ENCODE measurements at places on chromosomes 4 and X. TPM values are rescaled to one million over a fixed set of nuclear protein-coding genes. Genes with fewer than 3 reads are reported as not detected.

DNA sequence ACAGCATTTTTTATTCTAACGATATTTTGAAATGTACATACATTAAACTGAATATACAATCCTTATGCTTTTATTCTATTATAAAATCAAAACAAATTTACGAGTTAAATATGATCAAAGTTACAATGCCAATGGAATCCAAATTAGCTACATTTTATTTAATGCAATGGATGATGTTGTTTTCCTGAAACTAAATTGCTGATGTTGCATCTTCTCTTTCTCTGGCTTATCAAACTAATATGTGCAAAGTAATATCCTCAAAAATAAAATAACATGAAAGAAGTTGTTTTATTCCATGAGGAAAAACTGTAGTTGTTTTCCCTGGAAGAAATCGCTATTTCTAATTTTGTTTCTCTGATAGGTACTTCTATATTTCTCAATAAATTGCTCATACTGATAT lies 106.8 kb downstream of the ASB9 start:
- H3K4me3 ChIP-seq: no peak overlapping the region
- peaks cover 24% of the 10 kb centered on the region for H3K4me1 ChIP-seq
- no peak for DNase-seq
- no peaks in the 10 kb centered on the region for H3K27me3 ChIP-seq

GRCh38 chr4:108477527-108478108 lies 142.8 kb upstream of the RPL34 start:
- DNase-seq: no peak
- H3K27ac ChIP-seq: no peak overlapping the region
- no peak overlapping the region for H3K4me3 ChIP-seq
- no peaks in the 10 kb centered on the region for H3K27me3 ChIP-seq
- peaks cover 12% of the 10 kb centered on the region for H3K4me1 ChIP-seq

GRCh38 chr4:31702326-31702725 lies 982.2 kb downstream of the PCDH7 start:
- H3K4me1 ChIP-seq: no peaks in the 10 kb centered on the region
- H3K27ac ChIP-seq: no peak overlapping the region
- H3K36me3 ChIP-seq: no peaks in the 10 kb centered on the region
- no peak overlapping the region for H3K4me3 ChIP-seq
- no peak for DNase-seq

GRCh38 chrX:154484255-154485149 lies 1.9 kb downstream of the UBL4A start:
- H3K4me1 ChIP-seq: peaks cover 27% of the 10 kb centered on the region
- H3K27ac ChIP-seq: peak overlapping the region; percentile 13
- peak; percentile 25 for DNase-seq
- H3K27me3 ChIP-seq: no peaks in the 10 kb centered on the region

GRCh38 chr4:146124023-146124680 lies 51.4 kb upstream of the LSM6 start:
- H3K36me3 ChIP-seq: no peaks in the 10 kb centered on the region
- DNase-seq: peak; percentile 37
- H3K4me1 ChIP-seq: peaks cover 5% of the 10 kb centered on the region
- peaks cover 6% of the 10 kb centered on the region for H3K27me3 ChIP-seq

GRCh38 chrX:31007321-31007720 lies 64.5 kb downstream of the FTHL17 start:
- H3K4me1 ChIP-seq: no peaks in the 10 kb centered on the region
- no peak overlapping the region for H3K4me3 ChIP-seq
- H3K27ac ChIP-seq: no peak overlapping the region
- H3K27me3 ChIP-seq: peaks cover 1% of the 10 kb centered on the region
- no peak for DNase-seq

GRCh38 chr4:141473952-141474351 lies 162.4 kb upstream of the IL15 start:
- H3K27ac ChIP-seq: no peak overlapping the region
- no peak for DNase-seq
- no peaks in the 10 kb centered on the region for H3K4me1 ChIP-seq
- H3K4me3 ChIP-seq: no peak overlapping the region

DNA sequence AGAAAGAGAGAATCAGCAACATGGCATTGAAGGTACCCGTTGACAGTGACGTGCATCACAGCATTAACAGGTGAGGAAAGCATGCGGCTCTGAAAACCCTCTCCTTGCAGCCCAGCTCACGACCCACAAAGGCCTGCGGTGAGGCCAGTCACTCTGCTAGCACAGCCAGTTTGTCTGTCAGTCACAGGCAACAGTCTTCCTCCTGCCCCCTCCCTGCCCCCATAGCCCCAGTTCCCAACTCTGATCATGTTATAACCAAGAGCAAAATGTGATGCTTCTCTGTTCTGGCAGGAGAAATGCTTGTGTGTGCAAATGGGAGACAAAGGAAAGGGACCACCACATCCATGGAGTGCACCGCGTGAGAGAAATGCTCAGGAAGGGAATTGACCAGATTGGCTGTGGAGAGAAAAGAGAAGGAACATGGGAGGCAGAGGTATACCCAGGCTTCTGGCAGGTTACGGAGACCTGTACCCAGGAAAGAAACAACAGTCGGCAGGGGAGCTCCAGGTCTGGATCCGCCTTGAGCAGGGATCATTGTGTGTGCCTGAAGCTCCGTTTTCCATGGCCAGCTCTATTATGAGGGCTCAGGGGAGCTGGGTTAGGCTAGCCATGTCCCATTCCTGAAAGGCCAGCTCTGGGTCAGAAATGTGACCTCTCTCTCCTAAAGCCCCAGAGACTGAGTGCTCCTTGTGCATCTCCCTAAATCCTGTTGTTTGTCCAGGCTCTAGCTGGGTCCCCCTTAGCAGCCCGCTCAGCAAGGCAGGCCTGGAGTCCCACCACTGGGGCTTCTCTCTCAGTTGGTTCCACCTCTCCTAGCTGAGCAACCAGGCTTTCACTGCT lies 139.7 kb upstream of the MAMLD1 start:
- DNase-seq: no peak
- H3K27me3 ChIP-seq: no peaks in the 10 kb centered on the region
- no peaks in the 10 kb centered on the region for H3K36me3 ChIP-seq
- H3K4me3 ChIP-seq: no peak overlapping the region

GRCh38 chrX:88244066-88244465 lies 503.0 kb upstream of the CPXCR1 start:
- no peak overlapping the region for H3K27ac ChIP-seq
- DNase-seq: no peak
- H3K4me1 ChIP-seq: no peaks in the 10 kb centered on the region

The SHROOM4 gene
- not detected for total RNA-seq

DNA sequence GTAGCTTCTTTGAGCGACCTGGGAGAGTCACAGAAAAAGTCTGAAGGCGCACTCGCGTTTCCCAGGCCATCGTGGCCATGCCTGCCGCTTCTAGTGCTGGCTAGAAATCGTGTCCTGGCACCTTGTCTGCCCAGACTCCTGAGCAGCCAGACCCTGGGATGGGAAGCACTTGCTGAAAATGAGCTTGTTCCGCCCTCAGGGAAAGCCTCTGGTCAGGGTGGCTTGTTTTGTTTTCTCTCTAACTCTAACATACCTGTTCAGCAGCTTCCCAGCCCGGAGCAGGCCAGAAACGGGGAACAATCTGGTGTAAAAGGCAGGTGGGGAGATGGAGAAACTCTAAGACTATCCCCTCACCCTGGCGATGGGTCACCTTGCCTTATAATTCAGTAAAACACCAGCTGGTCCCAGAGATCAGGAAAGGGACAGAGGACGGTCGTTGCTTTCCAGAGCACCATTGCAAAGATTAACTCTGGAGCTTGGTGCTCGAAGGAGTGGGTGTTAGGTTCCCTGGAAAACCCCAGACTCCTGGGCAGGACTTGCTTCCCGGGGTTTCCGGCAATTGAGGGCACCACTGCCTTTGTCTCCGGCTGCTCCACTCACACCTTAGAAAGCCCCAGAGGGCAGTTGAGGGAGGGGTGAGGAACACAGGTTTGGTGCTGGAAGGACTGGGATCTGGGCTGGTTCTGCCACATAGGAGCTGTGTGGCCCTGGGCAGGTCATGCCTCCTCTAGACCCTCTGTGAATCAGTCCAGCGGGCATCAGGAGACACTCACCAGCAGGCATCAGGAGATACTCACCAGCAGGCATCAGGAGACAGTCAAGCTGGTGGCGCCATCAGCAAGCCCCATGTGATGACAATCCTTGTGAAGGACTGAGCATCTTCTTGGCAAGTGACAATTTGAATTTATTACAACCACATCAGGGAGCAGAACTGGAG lies 4.5 kb upstream of the SH3TC1 start:
- DNase-seq: no peak
- no peak overlapping the region for H3K4me3 ChIP-seq
- peaks cover 12% of the 10 kb centered on the region for H3K4me1 ChIP-seq
- no peak overlapping the region for H3K27ac ChIP-seq

GRCh38 chr4:88706574-88706973 lies 8.9 kb upstream of the NAP1L5 start:
- no peak overlapping the region for H3K27ac ChIP-seq
- H3K27me3 ChIP-seq: no peaks in the 10 kb centered on the region
- DNase-seq: no peak
- peaks cover 14% of the 10 kb centered on the region for H3K4me1 ChIP-seq

- DNase-seq: no peak
- no peak overlapping the region for H3K4me3 ChIP-seq
- no peak overlapping the region for H3K27ac ChIP-seq
- no peaks in the 10 kb centered on the region for H3K36me3 ChIP-seq
- peaks cover 4% of the 10 kb centered on the region for H3K27me3 ChIP-seq
Measured at GRCh38 chr4:1502976-1503375, 96.7 kb upstream of the NKX1-1 start.

- no peak overlapping the region for H3K4me3 ChIP-seq
- H3K36me3 ChIP-seq: no peaks in the 10 kb centered on the region
- no peak overlapping the region for H3K27ac ChIP-seq
- no peak for DNase-seq
- H3K27me3 ChIP-seq: no peaks in the 10 kb centered on the region
Measured at GRCh38 chr4:165678236-165678935, 194.7 kb upstream of the TLL1 start.

- no peak for DNase-seq
- H3K27ac ChIP-seq: no peak overlapping the region
- no peaks in the 10 kb centered on the region for H3K36me3 ChIP-seq
Measured at GRCh38 chr4:102007959-102008425, 217.5 kb downstream of the BANK1 start.

DNA sequence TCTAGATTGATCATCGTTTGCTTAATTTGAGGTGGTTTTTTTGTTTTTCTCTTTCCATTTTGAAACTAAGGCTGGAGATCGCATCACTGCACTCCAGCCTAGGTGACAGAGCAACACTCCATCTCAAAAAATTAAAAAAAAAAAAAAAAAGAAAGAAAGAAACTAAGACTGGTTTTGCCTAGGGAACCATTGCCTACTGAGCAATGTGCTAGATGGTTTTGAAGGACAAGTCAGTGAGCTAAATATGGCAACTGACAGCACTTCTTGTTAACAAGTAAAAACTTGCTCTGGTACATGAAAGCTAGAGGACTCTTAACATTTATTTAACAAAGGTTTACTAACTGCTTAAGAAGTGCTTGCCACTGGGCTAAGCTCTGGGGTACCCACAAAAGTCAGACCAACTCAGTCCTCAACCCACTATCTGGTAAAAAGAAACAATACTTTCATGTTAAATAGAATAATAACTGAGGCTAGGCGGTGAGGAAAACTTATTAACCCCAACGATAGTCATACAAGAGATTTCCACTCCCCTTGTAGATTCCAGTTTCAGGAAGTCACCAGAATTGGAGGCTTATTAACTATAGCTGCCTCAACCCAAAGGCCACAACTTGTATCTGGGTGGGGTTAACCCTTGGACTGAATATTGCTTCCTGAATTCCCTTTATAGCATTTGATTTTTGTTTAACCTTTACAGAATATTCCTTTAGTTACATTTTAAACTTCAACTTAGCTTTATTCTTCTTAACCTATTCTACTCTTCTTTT lies 111.6 kb downstream of the FRYL start:
- no peak for DNase-seq
- H3K36me3 ChIP-seq: peaks cover 7% of the 10 kb centered on the region
- H3K27me3 ChIP-seq: no peaks in the 10 kb centered on the region

DNA sequence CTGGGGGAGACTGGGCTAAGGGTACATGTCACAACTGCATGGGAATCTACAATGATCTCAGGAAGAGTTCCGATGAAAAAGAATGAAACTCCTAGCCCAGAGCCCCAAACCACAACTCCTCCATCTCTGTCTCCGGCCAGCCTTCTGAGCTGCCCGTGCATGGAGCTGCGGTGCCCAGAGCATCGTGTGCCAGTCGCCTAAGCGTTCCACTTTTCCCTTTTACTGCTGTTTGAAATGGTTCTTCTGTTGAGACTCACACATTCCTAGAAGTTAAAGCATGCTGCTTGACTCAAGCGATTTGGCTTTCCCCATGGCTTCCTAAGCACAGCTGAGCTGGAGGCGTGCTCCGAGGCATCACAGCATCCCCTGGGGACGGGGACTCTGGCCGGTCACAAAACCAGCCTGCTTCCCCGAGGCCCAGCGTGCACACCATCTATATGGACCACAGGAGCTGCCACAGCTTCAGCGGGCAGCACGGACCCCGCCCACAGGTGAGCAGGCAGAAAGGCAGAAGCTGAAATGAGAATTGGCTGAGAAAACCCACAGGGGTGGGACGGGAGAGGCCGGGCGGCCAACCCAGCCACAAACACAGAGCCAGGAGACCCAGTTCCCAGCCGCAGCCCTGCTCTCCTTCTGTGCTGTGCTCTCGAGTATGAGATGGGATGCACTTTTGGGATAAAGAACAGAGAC lies 5.0 kb downstream of the CCNQ start:
- no peak for DNase-seq
- no peak overlapping the region for H3K27ac ChIP-seq
- no peak overlapping the region for H3K4me3 ChIP-seq
- H3K4me1 ChIP-seq: peaks cover 17% of the 10 kb centered on the region
- H3K27me3 ChIP-seq: no peaks in the 10 kb centered on the region
- peaks cover 7% of the 10 kb centered on the region for H3K36me3 ChIP-seq

- no peak overlapping the region for H3K27ac ChIP-seq
- H3K4me3 ChIP-seq: no peak overlapping the region
- H3K27me3 ChIP-seq: no peaks in the 10 kb centered on the region
- peaks cover 2% of the 10 kb centered on the region for H3K36me3 ChIP-seq
- peaks cover 12% of the 10 kb centered on the region for H3K4me1 ChIP-seq
- no peak for DNase-seq
Measured at GRCh38 chr4:70759126-70759525, 37.4 kb downstream of the RUFY3 start.

GRCh38 chr4:33831442-33832066 lies 2412.8 kb downstream of the ARAP2 start:
- H3K36me3 ChIP-seq: no peaks in the 10 kb centered on the region
- no peak overlapping the region for H3K4me3 ChIP-seq
- H3K4me1 ChIP-seq: no peaks in the 10 kb centered on the region
- H3K27me3 ChIP-seq: no peaks in the 10 kb centered on the region
- no peak for DNase-seq

Measured in activated CD4-positive, alpha-beta memory T cell treated with anti-CD3 and anti-CD28 coated beads for 36 hours (primary cell).